ENCODE measurements at places on chromosomes 13 and 19.

DNA sequence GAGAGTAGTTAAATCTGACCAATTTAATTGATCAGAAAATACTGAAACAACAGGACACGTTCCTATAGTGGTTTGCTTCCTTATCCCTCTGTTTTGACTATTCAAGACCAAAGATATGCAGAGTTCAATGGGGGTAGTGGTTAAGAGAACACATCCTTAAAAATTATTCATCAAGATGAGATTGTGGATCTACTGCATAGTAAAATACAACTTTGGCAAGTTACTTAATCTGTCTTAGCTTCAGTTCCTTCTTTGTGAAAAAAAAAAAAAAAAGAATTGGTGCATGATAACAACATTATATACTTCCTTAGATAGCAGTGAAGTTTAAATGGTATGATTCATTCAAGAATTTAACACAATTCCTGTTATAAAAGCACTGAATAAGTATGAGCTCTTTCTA lies 552.1 kb downstream of the DCT start:
- DNase-seq, result no peak

GRCh38 chr13:112532837-112533745 lies 54.9 kb downstream of the TUBGCP3 start:
- no peak for DNase-seq

- no peak for DNase-seq
Observed at GRCh38 chr19:14003251-14004055, 2.7 kb downstream of the RFX1 start.

DNA sequence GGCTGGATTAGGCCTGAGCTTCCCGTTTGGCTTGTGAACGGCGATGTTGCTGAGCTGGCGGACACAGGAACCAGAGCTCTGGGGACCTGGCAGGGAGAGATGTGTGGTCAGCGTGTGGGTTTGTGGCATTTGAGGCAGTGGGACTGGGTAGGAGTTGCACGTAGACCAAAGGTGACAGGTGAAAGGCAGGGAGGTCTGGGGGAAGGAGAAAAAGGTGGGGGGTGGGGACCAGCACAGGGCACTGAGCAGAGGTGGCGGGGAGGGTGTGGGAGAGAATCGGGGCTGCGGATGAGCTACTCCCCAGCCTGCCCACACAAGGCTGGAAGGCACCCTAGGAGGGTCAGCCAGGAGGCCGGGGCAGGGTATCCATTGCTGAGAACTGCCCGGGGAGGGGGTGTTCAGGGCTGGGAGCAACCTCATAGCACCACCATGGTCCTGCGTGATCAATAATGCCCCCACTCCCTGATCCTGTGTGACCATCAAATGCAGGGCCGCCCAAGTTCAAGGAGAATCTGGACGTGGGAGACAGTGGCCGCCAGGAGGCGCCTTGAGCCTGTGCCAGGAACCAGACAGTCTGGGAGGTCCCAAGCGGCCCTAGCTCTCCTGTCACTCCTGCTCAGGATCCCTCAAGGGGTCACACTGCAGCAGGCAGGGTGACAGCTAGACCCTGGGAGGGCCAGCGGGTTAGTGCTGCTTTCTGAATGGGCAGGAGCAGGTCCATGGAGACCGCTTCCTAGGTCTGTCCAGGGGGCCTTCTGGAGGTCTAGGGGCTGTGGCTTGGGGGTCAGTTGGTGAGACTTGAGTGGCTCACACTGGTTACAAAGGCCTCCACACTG lies 12.8 kb upstream of the SELENOW start:
- DNase-seq, result no peak

- DNase-seq, result peak; percentile 69
Observed at GRCh38 chr13:48156466-48156865, 61.6 kb upstream of the MED4 start.

DNA sequence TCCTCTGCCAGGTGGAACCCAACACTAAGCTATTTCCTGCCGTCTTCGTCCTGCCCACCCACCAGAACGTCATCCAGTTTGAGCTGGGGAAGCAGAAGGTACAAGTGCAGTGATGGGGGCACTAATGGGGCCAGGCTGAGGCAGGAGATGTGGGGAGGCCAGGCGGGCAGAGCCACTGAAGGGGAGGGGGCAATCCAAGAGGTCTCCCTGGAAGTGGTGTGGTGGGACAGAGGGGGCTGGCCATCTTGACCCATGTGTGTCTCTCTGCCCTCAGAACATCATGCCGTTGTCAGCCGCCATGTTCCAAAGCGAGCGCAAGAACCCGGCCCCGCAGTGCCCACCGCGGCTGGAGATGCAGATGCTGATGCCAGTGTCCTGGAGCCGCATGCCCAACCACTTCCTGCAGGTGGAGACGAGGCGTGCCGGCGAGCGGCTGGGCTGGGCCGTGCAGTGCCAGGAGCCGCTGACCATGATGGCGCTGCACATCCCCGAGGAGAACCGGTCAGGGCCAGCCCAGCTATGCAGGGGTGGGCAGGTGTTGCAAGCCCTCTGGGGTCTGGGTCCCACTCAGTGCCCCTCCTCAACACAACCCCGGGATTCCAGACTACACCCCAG lies 49.6 kb downstream of the RYR1 start:
- DNase-seq, result no peak

- DNase-seq, result no peak
Observed at GRCh38 chr19:7874897-7875273, 695 bp upstream of the PRR36 start.

DNA sequence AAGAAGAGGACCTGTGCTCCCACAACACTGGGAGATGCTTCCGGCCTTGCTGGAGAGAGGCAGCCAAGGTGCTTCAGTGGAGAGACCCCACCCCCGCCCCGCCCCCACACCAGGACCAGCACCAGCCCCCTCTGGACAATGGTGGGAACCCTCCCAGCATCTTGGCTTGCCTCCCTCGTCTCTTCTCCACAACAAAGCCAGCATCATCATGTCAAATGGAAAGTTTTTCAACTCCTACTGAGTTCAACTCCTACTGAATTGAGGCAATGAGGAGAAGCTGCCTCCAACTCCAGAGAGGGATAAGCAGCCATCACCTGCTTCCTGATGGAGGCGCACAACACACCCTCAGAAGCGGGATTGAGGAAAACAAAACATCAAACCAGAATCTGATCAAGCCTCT lies 12.8 kb downstream of the DEDD2 start:
- DNase-seq, result no peak

DNA sequence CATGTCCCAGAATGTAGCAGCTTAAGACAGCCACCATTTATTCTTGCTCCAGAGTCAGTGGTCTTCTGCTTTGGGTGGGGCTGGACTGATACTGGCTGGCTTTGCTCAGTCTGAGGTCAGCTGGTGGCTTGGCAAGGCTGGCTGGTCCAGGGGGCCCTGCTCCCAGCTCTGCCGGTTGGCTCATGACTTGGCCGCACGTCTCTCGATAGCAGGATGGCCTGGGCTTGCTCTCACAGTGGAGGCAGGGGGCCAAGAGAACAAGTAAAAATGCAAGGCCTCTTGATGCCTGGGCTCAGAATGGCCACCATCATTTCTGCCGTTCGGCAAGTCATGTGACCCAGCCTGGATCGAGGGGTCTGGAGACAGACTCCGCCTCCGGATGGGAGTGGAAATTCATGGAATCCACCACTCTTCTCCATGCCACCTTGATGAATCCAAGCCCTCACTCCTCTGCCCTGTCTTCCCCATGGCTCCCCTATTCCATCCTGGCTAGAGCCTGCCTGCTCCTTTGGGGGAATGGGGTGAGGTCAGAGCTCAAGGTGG lies 13.1 kb downstream of the ACTMAP start:
- no peak for DNase-seq

DNA sequence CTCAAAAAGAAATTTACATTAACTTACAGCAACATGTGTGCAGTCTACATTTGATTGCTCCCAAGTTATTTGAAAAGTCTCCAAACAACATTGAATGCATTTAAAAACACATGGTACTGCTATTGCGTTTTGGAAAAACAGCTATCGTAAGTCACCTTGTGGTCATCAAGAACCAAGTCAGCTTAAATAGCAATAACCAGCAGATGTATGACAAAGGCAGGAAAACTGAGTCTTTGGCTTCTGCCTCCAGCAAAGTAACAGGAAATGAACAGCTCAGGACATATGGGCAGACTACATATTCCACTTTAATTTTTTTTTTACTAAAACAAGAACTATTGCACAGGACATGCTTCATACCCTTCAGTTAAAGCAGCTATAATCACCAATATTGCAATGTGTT lies 580.6 kb upstream of the SPRY2 start:
- no peak for DNase-seq

DNA sequence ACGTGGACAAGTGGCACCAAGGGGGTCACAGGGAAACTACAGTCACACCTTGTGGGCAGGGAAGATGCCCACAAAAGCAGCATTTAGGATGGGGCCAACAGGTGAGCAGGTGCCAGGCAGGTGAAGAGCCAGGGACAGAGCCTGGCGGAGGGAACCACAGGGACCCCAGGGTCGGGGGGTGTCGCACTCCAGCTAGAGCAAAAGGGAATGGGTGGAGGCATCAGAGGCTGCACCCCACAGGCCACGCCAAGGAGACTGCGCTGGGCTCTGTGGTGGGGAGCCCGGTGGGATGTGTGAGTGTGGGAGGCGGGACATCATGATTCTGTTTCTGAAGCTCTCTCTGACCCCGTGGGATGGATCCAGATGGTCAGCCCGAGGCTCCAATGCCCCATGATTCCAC lies 66.7 kb downstream of the EPS15L1 start:
- no peak for DNase-seq

- DNase-seq, result no peak
Observed at GRCh38 chr13:99421271-99421670, 80.0 kb upstream of the TM9SF2 start.

DNA sequence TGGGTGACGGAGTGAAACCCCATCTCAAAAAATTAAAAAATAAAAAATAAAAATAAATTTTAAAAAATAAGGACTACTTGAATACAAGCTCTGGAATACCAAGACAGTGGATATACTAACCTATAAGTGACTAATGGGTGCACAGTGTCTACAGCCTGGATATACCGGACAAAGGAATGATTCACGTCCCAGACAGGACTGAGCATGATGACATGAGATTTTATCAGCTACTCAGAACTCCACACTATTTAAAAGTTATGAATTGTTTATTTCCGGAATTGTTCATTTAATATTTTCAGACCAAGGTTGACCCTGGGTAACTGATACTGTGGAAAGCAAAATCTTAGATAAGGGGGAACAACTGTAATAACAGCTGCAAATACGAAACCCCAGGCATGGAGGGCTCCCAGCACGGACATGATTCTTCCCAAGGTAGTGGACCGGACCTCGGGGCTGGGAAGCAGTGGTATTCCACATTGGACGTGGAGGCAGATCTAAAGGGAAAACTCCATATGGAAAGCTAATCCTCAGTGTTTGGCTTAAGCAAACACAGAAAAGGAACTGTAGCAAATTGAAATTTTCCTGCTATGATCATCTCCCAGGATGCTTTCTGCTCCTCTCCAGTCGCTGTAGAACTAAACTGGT lies 102.6 kb upstream of the TSHZ3 start:
- DNase-seq, result no peak

- DNase-seq, result no peak
Observed at GRCh38 chr13:57582032-57582431, 49.5 kb upstream of the PCDH17 start.

- DNase-seq, result no peak
Observed at GRCh38 chr19:14434543-14435319, 1.6 kb downstream of the PKN1 start.

DNA sequence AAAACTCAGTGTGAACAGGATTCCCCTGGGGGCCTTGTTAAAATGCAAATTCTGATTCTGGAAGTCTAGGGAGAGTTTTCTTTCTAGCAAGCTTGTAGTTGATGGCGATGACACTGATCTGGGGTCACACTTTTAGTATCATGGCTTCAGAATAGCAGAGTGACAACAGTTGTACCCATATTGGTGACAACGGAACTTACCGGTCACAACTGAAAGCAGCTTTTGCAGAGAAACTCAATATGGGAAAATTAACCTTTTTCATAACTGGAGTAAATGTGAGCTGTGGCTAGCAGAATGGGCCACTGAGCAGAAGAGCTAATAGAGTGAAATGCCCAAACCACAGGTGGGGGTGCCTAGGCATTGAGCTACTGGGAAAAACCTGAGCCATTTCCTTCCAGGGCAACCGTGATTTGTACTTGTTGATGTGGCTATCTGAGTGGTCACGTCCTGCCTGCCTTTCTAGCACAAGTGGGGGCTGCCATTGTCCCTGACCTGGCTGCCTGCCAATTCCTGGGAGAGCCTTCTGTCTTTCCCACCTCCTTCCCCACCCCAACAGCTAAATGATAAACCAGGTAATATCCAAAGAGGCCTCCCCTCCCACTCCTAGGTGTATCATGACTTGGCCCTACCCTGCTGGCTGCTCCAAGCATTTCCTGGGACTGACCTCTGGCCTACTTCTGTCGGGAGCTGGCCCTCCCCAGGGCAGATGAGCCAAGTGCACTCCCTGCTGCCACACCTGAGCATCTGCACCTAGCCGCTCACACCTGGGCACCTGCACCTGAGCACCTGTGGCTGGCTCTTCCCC lies 1.7 kb upstream of the SLC10A2 start:
- no peak for DNase-seq

DNA sequence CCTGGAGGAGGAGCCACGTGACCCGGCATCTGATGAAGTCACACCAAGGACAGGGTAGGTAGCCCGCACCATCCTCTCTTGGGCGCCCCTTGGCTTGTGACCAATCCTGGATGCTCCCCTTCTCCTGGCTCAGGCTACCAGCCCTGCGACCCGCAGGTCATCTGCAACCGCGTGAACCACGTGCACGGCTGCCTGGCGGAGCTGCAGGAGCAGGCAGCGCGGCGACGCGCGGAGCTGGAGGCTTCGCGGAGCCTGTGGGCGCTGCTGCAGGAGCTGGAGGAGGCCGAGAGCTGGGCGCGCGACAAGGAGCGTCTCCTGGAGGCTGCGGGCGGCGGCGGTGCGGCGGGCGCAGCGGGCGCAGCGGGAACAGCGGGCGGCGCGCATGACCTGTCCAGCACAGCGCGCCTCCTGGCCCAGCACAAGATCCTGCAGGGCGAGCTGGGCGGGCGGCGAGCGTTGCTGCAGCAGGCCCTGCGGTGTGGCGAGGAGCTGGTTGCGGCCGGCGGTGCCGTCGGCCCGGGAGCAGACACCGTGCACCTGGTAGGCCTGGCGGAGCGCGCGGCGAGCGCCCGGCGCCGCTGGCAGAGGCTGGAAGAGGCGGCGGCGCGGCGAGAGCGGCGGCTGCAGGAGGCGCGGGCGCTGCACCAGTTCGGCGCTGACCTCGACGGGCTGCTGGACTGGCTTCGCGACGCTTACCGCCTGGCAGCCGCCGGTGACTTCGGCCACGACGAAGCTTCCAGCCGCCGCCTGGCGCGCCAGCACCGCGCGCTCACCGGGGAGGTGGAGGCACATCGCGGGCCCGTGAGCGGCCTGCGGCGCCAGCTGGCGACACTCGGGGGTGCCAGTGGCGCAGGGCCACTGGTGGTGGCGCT lies 45.9 kb downstream of the SPTBN4 start:
- DNase-seq, result no peak

- DNase-seq, result no peak
Observed at GRCh38 chr13:95512424-95512823, 40.1 kb upstream of the CLDN10 start.

GRCh38 chr13:49248622-49249002 lies 887 bp downstream of the CDADC1 start:
- no peak for DNase-seq

DNA sequence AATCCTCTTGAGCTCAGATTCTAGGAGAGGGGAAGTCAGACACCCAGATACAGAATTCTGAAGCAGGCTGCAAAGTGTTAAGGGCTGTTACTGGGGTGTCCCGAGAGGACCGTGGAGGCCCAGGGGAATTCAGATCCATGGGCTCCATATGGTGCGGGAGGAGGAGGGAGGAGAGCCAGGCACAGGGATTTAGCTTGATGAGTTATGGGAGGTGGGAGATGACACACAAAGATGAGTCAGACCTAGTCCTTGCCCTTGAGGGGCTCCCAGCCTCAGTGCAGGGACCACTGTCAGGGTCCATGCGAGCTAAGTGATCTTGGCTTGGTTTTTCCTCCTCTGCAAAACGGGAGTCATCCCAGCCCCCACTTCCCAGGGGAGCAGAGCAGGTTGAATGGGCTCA lies 14.4 kb upstream of the GIPR start:
- no peak for DNase-seq

All from effector memory CD4-positive, alpha-beta T cell (primary cell).